ENCODE measurements at places on chromosomes 13 and 19.

GRCh38 chr13:48411841-48412531, 927 bp downstream of the LPAR6 start:
- DNase-seq, result peak; percentile 31

GRCh38 chr19:39525205-39525604, 7.4 kb downstream of the EID2B start:
- DNase-seq, result no peak

DNA sequence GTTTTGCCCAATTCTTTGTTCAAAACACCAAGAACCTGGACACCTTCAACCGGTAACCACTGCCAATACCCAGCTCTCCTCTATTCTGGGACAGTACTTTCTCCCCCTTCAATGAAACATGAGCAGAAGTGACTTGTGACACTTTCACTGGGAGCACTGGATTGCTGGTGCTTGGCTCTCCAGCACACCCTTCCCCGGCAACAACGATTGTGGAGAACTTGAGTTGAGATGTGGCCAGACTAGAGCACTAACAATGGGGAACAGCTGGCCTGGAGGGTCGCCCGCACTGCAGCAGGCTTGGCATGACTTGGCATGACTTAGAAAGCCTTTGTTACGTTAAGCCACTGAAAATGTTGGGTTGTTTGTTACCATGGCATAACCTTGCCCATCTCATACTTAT, 7.5 kb upstream of the B3GLCT start:
- DNase-seq, result no peak

DNA sequence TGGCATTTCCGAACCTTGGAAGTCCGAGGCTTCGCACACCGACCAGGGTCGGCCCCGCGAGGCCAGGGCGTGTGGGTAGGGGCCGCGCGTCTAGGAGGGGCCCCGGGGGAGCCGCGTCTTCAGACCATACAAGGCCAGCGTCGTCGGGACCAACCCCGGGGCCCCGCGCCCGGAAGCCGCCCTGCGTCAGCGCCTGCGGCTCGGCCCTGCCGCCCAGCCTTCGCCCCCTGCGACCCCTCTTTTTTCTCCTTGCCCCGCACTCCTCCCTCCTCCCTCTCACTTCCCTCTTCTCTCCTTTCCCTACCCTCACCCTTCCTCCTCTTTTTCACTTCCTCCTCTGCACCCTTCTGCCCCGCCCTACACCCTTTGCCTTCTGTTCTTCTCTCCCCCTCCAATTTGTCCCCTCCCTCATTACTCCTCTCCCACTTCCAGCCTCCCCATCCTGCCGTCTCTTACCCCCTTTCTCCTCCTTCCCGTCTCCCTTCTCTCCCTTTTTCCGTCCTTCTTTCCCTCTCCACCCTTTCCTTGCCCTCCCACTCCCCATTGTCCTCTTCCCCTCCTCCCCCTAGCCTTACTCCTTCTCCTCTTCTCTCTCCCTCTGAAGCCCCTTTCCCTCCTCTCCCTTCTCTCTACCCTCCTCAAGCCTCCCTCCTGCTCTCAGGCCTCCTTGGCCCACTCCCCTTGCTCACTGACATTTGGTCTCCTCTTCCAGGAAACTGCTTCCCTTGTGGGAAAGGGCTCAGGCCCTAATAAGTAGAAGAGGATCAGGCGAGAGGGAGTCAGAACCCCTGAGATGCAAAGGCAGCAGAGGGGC, 2.2 kb upstream of the PLEKHG2 start:
- peak; percentile 93 for DNase-seq

DNA sequence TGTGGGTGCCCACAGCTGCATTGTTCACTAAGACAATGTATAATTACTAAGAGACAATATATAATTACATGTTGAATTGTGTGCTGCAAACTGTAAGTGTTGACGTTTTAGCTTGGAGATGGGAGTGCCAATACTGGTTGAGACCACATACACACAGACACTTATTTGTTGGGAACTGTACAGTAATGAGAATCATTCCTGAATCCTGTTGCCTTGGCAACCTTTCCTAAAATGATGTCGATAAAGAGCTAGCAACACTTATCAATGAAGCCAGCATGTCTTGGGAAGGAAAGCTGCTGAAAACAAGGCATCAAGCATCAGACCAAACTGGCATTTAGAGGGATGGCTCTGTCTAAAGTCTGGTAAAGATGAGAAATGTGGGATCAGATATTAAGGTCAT, 51.3 kb downstream of the PCDH8 start:
- no peak for DNase-seq

DNA sequence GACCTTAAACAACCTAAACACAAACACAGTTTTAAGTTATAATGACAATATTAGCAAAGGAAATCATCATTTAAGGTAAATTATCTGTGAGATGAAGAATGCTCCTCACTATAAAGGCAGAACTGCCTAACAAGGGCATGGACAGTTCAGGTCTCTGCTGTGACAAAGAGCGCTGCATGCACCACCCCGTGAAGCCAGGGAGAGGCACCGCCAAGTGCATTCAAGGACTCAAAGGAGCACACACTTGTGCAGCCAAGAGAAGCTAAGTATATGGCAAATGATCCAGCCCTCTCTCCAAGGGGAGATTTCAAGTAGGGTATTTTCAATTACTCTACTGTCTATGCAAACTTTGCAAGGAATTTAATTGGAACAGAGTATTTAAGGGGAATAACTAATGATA, 126.0 kb downstream of the RAP2A start:
- DNase-seq, result no peak

DNA sequence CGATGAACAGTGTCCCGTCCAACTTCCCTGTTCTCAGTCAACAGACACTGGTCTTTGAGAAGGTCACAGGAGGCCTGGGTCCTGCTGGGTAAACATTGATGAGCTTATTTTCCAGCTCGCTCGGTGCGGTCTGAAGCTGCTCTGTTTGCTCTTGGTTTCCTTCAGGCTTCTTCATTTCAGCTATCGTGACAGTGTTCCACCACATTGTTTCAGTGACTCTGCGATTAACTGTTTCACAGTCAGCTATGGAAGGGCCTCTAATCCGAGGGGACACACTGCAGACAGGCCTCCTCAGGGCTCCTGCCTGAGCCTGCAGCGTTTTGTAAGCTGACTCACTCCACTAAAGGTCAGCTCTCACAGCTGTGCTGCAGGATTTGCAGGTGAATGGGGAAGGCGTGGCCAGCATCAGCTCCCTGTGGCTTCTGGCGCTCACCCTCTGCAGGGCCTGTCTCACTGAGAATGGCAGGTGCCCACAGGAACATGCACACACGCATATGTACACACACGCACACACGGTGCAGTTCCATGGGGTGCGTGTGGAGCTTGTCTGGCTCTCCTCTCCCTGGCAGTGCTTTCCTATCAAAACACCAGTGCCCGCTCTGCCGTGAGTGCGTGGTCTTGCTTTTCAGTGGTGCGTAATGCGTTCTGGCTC, 62.9 kb upstream of the MCF2L start:
- no peak for DNase-seq

DNA sequence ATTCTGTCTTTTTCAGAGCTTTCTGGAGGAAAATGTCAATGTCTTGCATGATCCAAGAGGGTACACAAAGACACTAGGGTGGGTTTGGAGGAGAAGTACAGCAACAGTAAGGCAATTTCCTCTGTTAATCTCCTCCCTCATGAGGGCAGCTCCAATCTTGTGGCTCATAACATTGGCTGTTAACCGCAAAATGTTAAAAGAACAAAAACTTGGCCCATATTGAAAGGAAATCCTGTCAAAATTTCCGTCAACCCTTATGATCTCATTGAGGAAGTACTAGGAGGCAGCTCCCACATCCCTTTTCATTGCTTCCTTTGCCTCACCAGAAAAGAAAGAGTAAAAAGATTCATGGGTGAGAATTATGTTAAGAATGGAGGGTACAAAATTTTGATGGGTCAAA, 11.6 kb downstream of the OXGR1 start:
- no peak for DNase-seq

GRCh38 chr19:31874313-31874712, 471.1 kb upstream of the ZNF507 start:
- DNase-seq, result no peak

DNA sequence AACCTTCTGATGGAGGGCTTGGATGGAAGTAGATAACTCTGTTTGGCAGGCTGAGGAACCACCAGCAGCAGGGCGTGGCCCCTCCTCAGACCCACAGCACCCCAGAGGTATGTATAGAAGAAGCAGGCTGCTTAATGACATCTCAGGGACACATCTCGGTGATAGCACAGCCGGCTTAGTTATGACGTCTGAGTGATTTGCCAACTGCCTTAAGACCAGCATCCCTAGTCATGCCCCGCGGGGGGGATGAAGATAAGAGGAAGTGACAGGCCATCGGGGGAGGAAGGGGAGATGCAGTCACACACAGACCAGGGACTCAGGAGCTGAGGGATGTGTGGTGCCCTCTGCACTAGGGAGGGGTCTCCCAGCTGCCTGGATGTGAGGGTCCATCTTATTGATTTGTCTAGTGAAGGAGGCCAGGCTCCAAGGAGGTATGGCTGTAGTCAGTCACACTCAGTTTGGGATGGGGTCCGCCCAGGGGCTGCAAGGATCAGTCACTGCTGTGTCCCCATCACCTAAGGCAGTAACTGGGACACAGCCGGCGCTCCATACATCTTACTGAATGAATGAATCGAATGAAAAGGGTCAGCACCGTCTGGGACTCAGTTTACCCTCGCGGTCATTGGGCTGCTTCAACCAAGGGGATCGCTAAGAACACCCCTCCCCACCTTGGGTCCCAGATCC, 19.2 kb upstream of the ERCC1 start:
- DNase-seq, result peak; percentile 92

DNA sequence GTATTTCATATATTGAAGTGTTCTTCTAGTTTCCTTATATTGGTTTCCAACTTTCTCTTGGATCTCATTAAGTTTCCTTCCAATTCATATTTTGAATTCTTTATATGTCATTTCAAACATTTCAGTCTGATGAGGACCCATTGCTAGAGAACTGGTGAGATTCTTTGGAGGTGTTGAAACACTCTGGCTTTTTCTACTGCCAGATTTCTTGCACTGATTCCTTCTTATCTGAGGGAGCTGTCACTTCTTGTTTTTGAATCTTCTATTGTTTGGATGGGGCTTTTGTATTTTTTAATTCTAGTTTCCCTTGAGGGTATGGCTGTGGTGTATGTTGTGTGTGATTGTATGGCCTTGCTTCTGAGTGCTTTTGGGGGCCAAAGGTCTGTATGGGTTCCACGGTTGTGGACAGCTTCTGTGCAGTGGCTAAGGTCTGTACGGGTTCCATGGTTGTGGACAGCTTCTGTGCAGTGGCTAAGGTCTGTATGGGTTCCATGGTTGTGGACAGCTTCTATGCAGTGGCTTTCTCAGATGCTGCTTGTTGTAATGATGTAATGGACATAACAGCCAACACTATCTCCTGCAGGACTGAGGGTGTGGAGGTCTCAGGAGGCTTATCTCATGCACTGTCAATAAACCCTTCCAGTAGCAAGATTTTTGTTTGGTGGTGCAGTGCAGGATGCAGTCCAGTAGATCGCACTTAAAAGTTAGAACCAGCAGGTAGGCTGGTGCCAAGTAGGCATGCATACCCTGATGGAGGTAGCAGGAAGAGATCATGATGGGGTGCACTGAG, 36.8 kb downstream of the ACSBG2 start:
- no peak for DNase-seq

DNA sequence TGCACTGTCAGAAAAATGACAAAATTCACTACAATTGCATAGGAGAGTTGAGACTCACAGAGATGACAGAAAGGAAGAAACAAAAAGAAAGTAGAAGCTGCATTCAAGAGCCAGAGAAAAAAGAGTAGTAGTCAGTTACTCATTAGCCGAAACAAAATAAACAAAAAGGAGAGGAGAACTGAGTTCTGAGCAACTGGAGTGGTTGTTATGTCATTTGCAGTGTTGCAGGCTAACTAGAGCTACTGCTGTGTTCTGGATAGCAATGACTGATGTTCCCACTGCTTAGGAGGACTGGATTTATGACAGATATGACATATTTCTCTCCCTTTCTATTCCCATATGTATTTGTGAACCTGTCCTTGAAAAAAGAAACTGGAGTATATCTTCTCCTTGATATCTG, 482.6 kb downstream of the RFC3 start:
- DNase-seq, result no peak

DNA sequence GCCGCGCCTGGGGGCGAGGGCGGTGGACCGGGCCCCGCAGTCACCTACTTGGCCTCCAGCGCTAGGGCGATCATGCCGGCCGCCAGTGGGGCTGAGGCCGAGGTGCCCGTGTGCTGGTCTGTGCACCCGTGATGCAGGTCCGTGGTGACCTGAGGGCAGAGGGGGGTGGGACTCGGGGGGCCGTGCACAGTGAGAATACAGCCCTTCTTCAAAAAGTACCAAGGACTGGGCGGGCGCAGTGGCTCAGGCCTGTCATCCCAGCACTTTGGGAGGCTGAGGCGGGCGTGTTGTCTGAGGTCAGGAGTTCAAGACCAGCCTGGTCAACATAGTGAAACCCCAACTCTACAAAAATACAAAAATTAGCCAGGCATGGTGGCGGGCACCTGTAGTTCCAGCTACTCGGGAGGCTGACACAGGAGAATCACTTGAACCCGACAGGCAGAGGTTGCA, 5.0 kb upstream of the C19orf25 start:
- DNase-seq, result no peak

GRCh38 chr13:93473441-93474270, 247.0 kb downstream of the GPC6 start:
- no peak for DNase-seq

DNA sequence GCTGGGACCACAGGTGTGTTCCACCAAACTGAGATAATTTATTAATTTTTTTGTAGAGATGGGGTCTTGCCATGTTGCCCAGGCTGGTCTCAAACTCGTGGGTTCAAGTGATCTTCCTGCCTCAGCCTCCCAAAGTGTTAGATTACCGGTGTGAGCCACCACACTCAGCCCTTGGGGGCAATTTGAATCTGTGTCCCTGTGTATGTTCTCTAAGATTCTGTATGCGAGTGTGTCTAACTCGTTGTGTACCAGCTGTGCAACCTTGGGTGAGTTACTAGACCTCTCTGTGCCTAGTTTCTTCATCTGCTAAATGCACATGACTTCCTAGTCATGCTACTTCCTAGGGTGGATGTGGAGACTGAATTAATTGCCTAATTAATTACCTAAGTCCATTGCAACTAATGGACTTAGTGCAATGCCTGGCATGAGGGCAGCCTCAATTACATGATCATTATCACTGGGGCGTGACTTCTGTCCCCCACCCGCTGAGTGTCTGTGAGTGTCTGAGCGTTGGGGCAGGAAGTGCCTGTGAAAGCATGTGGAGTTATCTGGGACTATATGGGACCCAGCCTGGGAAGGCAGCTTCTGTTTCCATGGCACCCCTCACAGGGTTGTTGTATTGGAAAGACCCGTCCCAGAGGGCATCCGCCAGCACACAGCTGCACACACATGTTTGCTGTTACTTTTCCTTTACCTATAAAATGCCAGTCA, 1.8 kb upstream of the NCCRP1 start:
- DNase-seq, result no peak

All from CD4-positive, alpha-beta T cell treated with Interleukin-15 for 1 hour (primary cell).